ENCODE measurements at places on chromosomes 12 and 14.

DNA sequence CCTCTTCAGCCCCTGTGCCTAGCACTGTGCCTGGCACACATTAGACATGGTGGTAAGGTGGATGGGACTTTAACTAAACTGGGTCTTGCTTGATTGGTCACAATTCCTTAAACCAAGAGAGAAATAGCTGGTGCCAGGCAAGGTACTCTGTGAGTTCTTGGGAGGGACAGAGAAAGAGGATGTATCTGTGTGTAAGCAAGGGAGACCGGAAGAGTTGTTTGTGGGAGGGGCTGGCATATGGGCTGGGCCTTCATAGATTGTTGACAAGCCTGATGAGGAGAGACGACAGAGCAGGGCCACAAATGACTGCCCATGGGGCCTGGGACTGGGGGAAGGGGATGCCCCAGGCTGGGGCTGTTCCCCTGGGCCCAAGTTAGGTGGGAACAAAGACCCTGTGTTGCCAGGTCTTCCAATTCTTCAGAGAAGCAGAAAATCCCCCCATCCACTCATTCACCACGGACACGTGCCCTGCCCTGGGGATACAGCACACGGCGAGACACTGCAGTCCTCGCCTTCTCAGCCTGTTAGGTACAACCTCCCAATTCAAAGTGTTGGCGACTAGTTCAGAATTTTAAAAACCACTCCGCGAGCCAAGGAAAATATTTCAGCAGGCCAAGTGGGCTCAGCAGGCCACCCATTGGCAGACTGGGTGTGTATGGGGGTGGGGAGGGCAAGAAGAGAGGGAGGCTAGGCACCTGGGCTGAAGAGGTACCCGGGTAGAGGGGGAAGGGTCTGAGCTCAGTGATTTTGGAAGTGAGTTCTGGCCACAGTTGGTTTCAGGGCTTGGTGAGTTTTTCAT is 11.4 kb upstream of the CYP46A1 start:
- no peak for DNase-seq

DNA sequence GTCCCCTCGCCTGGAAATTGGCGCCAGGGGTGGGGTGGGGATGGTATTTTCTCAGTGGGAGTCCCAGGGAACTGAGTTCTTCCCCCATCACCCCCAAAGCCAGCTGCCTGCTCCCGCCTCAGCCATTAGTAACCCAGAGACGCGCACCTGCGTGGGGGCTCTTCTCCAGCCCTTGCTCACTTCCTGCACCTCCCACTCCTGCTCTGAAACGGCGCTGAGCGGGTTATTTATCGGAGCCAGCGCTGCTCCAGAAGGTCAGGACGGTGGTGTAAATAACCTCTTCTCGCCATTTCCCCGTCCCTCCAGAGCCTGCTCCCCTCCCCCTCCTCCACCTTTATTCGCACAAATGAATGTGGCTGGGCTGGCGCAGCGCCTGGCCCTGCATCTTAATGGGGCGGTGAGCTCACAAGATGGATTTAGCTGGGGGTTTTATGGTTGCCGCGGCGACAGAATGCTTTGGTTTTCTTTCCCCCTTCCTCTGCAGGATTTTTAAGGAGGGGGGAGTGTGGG is 12.2 kb downstream of the GPR84 start:
- DNase-seq, result peak; percentile 29

- DNase-seq, result no peak
Measured at GRCh38 chr14:94918896-94919295, 149.0 kb upstream of the GSC start.

DNA sequence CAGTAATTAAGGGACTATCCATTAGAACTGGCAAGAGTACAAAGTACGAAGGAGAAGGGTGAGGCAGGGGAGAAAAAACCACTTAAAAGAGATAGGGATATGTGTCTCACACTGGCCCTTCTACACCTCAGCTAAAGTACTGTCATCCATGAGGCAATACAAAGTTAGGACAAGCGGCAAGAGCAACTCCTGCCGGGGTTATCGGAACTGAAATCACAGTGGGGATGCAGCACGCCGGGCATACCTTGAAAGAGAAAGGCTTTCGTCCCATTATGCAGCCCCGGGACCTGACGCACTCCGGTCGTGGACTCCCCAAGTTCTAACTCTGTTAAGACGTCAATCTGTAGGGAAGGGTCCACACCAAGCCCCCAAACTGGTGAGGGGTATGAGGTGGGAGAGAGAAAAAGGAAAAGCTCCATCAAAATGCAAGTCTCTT is 1.1 kb downstream of the NELL2 start:
- no peak for DNase-seq

GRCh38 chr14:22979748-22980392 is 2.5 kb downstream of the AJUBA start:
- no peak for DNase-seq

- DNase-seq, result no peak
Measured at GRCh38 chr14:105167303-105168092, 1.1 kb downstream of the JAG2 start.

GRCh38 chr12:88662961-88663360 is 82.7 kb upstream of the KITLG start:
- no peak for DNase-seq

GRCh38 chr12:13505224-13505623 is 308.7 kb downstream of the EMP1 start:
- DNase-seq, result no peak

DNA sequence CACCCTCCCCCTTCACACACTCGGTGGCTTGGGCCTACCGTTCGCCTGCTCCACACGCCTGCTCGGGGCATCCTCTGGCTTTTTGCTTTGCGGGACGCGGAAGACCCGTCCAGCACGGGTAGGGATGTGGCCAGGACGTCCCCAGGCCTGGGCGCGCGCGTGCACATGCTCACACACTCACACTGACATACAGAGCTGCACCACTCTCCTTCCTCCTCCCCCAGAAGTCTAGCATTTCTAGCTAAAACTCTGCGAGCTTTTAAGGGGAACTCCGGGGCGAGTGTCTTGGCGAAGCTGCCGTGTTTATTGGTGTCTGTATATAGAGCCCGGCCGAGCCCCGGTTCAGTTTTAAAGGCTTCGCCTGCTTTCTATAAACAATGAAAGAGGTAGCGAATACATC is 5.0 kb downstream of the TBX5 start:
- DNase-seq, result no peak

DNA sequence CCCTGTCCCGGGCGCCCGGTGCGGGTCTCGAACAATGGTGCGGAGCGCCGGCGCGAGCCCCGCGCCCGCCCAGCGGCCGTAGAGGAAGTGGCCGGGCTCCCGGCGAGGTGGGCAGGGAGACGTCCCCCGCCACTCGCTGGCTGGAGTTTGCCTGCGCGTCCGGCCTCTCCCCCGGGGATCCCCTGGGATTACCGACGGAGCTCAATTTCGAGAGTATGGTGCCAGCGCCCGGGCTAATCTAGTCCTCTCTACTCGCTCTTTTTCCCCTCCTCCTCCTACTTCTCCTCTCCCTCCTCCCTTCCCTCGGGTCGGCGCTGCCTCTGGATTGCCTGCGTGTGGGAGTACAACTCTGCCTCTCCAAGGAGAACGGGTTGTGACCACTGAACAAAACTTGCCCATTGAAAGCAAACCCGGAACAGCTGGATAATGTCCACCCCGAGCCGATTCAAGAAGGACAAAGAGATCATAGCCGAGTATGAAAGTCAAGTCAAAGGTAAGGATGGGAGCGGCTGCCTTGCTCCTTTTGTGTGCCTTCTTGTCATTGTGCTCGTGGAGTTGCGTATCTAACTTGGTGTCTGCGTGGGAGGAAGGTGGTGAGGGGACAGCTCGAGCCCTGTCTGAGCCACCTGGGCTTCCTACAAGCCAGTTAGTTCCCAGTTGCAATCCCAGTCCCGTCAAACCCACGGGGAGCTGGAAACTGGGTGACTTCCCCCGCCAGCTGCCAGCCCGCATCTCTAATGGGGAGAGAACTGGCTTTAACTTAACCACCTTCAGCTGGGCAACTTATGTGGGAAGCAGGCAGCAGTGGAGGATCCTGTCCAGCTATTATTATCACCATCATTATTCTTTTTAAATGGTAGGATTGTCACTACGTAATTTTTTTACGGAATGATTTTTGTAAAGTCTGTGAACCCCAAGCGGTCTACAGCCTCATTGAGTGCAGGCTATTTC is at the start of gene SRGAP1:
TSS of gene SRGAP1 (plus strand) at position 310 of the 951 bp plus-strand sequence. CDS start at position 427, 117 bp downstream.
- no peak for DNase-seq

- DNase-seq, result no peak
Measured at GRCh38 chr12:47801170-47801903, 18.4 kb downstream of the HDAC7 start.

GRCh38 chr14:67641480-67641879 is 21.8 kb downstream of the ARG2 start:
- DNase-seq, result no peak

GRCh38 chr12:4412465-4412864 is 33.0 kb upstream of the FGF23 start:
- no peak for DNase-seq

DNA sequence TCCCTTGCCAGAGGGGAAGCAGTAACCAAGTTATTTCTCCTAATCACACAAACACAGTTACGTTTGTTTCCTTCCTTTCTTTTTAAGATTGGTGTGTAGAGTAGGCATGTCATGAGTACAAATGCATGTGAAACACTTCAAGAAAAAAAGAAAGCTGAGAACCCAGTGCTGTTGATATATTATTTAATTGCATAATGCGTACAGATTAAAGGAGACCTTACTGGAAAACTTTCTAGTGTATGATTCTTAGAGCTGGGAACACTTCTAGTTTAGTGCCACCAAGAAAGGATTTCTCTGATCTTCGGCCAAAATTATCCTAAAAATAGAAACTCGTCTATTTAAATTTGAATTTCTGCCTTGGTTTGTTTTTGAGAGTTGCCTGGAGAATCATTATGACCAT is 365.5 kb downstream of the CCDC91 start:
- DNase-seq, result no peak

DNA sequence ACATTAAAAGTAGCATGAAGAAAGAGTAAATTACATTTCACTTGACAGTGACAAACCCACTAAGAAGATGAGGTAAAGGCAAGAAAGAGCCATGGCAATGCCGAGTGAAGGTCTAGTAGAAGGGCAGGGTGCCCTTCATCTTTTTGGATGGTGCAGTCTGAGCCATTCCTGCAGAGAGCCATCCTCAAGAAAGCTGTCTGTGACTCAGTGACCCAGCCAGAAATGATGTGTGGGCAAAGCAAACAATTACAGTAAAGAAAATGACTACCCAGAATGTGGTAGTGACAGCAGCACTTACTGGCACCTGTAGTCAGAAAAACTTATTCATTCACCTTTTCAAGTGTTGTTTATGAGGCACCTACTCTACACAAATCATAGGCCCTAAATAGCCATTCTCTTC is 281.7 kb downstream of the DUSP6 start:
- DNase-seq, result no peak

DNA sequence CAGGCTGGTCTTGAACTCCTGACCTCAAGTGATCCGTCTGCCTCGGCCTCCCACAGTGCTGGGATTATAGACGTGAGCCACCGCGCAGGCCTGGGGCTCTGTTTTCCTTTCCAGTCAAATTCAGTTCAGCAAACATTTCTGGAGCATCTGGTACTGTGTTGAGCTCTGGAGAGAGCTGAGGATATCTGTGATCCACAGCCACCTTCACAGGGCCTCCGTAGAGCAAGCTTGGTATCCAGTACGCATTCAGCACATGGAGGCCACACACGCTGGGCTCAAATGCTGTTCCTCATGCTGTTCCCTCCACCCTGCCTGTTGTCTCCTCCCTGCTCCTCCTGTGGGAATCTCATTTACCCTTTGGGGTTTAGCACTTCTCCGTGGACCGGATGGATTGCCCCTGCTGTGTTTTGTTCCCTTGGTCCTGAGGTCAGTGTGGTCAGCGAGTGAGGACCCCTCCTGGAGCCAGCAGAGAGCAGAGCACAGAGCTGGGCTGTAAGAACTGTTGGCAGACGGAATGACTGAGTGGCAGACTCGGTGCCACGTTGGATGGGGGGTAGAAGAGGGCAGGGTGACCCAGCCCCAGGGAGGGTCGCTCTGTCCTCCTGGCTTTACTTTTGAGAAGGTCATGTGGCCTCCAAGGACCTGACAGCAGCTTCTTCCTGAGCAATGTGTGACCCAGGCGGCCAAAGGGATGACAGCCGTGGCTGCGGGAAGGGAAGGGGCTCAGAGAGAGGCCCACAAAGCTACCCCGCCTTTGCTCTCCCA is 891 bp downstream of the RPS6KL1 start:
- DNase-seq, result no peak

DNA sequence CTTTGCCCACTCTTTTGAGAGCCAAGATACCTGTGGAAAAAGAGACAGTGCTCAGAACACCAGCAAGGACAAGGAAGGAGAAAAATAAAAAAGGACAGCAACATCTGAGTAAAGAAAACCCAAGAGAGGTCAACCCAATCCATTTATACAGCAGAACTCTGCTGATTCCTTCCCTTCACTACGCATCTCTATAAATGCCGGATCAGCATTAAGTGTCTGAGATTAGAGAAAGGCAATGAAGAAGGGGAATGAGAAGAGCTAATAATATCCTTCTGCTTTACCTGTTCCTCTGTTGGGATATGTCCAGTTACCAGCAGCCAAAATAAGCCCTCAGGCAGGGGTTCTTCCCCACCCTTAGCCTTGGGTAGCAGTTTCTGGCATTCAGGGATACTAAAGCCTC is 15.8 kb downstream of the COQ10A start:
- DNase-seq, result no peak

GRCh38 chr12:21566223-21566906 is 38.3 kb downstream of the GYS2 start:
- no peak for DNase-seq

DNA sequence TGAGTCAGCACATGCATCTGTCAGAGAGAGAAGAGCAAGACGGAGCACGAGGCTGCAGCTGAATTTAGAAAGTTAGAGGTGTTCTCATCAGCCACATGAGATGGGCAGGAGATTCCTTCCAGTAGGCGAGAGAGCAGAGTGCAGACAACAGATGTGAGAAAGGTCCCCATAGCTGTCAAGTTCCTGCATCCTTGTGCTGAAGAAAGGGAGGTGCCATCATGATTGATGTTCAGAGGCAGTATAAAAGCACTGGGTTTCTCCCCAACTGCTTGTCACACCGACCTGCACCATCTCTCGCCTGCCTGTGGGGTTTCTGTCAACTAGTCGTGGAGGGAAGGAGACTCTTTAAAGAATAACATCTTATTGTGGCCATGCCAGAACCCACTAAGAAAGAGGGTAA is at the start of gene MYBPC1:
TSS of gene MYBPC1 (plus strand) at position 272 of the 400 bp plus-strand sequence. CDS start at position 372, 100 bp downstream.
- no peak for DNase-seq

DNA sequence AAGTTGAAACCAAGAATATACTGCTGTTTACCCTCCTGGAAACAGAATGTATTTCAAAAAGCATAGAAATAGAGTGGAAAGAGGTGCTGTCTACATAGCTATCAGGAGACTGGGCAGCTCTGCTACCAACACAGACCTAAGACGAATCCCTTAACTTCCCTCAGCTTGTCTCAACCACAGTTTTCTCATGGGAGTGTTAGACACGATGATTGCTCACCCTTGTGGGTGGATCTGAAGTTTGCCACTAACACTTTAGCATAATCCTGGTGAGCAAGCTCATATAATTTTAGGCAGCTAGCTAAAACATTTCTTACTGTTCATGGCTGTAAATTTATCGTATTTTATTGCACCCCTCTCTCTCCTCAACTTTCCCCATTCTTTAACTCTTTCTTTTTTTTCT is 38.5 kb downstream of the C12orf75 start:
- DNase-seq, result no peak

- DNase-seq, result no peak
Measured at GRCh38 chr12:53625373-53625945, 723 bp downstream of the ATF7 start.

Measured in stimulated activated CD4-positive, alpha-beta T cell treated with anti-CD3 and anti-CD28 coated beads, TNF-alpha, amount 100 ng/mL, for 4 hours (primary cell).